ENCODE measurements at places on chromosomes 7 and 10. TPM values are rescaled to one million over a fixed set of nuclear protein-coding genes. Genes with fewer than 3 reads are reported as not detected.

TMEM196 gene
- total RNA-seq = not detected

CYP26C1 gene
- 2.5 TPM for total RNA-seq

NPC1L1 gene
- not detected for total RNA-seq

ACSM6 gene
- total RNA-seq = not detected

LHFPL3 gene
- total RNA-seq = not detected

ACSL5 gene
- 26.7 TPM for total RNA-seq

MYH16 gene
- total RNA-seq = 0.33 TPM

Data from vein endothelial cell (primary cell).